Smooth muscle cell of the brain vasculature (primary cell): ENCODE measurements at places on chromosomes 16 and 17.

DNA sequence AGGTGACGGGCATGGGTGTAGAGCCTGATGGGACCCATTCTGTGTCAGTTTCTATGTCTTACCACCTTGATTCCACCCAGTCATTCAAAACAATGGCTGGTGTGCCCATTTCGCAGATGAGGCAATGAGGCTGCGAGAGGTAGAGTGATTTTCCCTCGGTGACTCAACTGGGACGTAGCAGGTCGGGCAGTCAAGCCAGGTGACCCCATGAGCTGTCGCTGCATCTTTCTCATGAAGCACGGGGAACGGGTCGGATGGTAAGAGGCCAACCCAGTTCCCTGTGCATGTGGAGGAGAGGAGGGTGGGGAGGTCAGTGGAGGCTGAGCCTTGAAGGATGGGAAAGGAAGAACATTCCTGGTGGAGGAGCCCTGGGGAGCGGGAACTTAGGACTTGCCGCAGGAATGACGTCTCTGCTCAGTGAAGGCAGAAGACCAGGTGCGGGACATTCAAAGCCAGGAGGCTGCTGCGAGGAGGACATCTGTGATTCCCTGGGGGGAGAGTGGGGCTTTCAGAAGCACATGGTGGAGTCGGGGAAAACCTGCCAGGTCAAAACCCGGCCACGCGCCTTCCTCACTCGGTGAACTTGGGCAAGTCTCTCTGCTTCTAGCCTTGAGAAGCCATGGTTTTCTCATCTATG is 1.1 kb downstream of the IL21R start:
- DNase-seq: no peak

DNA sequence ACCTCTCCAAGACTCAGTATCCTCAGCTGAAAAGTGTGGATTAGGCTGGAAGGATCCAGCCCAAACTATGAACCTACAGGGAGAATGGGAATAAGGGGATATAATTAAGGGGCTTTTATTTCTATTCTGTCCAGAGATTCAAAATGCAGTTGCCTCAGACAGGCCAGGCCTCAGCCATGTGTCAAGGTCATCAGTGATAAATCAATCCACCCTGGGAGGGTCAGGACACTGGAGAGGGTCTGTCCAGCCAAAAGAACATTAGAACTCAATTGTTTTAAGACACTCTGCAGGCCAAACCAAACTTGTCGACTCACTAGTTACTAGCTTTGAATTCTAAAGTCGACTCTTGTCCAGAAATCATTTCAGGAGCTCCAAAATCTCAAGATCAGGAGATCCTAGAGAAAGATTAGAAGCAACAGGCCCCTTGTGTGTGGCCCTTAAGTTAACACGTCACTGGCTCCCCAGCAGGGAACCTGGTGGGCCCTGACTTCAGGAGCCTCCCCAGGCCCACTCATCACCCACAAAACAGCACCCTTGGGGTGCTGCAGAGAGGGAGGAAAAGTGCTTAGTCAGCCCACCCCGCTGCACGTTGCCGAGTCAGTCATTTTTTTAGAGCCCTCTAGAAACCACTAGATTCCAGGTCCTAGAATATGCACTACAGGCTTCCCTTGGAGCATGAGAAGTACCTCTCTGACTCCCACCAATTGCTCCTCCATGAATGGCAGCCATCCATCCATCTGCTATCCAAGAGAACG is 156.8 kb downstream of the XYLT1 start:
- no peak for DNase-seq

DNA sequence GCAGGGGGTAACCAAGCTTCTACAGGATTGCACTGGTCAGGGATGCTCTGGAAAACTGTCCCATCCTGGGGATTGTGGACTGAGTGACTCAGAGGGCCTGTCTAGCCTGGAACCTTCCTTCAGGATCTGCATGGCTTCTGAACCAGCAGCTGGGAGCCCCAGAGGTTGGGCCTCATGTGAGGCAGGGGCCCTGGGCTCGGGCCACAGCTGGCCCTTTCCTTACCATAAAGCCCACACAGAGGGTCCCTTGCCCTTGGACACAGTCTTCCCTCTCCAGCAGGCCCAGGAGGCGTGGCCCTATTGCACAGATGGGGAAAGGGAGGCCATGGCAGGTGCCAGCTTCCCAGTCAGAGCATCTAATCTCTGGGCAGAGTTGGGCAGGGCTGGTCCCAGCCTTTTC is 30.5 kb downstream of the ADCY7 start:
- no peak for DNase-seq

DNA sequence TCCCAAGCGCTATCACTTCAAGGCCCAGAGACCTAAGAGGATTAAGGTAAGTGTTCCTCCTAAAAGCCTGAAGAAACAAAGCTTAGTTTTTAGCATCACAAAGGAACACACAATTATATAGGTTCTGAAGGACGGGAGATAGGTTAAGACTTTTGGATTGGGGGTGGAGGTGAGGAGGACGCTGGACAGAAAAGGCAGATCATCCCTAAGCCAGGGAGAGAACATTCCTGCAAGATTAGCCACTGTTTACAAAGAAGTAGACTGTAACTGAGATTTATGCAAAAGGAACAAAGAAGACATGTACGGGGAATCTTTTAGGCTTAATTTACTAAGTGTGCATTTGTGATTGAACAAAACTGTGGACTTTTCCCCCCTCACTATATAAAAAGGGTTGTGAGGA is 184.1 kb upstream of the IRX5 start:
- DNase-seq: no peak

- DNase-seq: no peak
These were observed 8.3 kb upstream of the KANSL1 start for GRCh38 chr17:46201491-46201890.

GRCh38 chr17:68522266-68522665 is 10.0 kb downstream of the PRKAR1A start:
- no peak for DNase-seq

GRCh38 chr17:78556812-78557211 is 20.4 kb downstream of the DNAH17 start:
- no peak for DNase-seq

DNA sequence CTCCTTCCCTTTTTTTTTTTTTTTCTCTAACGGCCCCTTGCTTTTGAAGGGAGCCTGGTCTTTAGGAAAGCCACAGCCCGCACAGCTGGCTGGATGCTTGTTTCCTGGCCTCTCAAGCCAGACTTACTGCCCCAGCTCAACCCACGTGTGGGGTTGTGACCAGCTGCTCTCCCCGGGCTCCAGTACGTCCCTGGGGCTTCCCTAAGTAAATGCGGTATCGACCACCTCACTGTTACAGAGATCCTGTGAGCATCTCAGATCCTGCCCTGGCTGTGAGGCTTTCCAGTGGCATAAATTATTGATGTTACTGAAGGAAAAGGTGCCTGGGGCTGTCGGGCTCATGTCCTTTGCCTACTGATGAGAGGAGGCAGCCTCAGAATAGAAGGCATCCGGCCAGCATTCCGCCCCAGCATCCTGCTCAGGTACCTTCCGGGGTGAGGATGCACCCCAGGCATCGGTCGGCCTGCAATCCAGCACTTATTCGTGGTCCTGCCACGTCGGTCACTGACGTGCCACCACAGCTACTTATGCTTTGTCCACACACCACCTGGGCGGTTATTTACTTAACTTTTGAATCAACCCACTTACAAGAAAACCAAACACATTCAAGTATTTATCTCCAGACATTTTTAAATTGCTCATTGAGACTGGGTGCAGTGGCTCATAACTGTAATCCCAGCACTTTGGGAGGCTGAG is 9.6 kb downstream of the GPRC5B start:
- no peak for DNase-seq

DNA sequence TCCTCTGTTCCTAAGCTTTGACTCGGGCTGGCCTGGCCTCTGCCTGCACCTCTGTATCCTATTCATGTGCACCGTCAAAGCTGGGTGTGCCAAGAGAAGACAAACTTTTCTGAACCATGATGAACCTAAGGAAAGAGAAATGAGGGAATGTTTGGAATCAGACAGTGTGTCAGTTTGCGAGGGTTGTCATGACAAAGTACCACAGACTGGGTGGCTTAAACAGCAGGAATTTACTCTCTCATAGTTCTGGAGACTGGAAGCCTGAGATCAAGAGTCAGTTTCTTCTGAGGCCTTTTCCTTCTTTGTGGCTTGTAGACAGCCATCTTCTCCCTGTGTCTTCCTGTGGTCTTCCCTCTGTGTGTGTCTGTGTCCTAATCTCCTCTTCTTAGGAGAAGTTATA is 129.0 kb downstream of the KATNIP start:
- DNase-seq: no peak

DNA sequence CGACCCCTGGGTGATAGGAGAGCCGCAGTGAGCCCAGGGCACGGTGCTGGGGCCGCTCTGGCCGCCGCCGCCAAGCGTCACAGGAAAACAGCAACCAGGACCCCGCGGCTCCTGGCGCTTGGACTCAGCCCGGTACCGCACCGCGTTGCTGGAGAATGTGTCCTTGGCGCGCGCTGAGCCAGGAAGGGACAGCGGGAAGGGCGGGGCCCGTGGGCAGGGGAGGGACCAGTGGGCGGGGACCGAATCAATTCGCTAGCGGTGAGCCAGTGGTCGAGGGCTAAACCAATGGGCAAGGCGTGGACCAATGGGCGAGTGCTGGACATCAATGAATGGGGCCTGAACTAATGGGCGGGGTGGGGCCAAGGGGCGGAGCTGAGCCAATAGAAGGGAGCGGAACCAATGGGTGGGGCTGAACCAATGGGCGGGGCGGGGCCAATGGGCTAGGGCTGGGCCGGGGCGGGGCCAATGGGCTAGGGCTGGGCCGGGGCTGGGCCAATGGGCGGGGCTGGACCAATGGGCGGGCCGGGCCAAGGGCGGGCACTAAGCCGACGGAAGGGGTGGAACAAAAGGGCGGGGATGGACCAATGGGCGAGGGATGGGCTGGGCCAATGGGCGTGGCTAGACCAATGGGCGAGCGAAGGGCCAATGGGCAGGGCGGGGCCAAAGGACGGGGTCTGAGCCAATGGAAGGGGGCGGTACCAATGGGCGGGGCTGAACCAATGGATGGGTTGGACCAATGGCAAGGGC is 6.3 kb upstream of the FLYWCH1 start:
- peak; percentile 98 for DNase-seq

DNA sequence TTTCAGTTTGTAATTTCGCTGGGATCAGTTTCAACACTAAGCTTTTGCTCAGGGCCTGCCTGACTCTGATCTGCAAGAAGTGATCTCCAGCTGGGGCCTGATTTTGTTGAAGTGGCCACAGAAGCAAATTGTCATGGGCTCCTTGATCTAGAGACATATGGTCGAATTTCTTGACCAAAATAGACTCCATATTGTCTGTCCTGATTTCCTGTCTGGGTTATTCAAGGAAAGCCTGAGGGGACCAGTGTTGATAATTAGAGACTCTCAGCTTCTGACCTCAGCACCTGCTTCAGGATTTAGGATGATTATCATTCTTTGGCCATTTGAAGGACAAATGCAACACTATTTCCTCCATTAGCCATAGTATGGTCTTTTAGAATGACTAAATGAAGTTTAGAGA is 48.9 kb upstream of the MSI2 start:
- DNase-seq: no peak

DNA sequence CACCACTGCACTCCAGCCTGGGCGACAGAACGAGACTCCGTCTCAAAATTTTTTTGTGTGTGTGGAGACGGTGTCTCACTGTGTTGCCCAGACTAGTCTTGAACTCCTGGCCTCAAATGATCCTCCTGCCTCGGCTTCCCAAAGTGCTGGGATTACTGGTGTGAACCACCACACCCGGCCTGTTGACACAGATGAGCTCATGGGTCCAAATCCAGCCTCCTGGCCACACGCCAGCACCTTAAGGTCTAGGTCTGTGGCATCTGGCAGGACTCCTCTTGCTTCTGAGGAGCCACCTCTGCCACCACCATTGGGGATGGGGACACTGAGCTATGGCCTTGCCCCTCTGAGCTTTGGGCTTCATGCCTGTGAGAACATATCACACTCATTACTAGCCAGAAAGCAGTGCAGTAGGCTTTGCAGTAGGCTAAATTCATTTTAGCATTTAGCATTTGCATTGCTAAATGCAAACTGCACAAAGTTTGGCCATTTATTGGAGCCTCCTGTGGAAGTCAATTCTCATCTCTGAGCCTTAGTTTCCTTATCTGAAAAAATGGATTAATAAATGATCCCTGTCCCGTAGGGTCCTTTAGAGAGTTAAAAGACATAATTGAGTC is 5.5 kb upstream of the CDIPT start:
- no peak for DNase-seq

DNA sequence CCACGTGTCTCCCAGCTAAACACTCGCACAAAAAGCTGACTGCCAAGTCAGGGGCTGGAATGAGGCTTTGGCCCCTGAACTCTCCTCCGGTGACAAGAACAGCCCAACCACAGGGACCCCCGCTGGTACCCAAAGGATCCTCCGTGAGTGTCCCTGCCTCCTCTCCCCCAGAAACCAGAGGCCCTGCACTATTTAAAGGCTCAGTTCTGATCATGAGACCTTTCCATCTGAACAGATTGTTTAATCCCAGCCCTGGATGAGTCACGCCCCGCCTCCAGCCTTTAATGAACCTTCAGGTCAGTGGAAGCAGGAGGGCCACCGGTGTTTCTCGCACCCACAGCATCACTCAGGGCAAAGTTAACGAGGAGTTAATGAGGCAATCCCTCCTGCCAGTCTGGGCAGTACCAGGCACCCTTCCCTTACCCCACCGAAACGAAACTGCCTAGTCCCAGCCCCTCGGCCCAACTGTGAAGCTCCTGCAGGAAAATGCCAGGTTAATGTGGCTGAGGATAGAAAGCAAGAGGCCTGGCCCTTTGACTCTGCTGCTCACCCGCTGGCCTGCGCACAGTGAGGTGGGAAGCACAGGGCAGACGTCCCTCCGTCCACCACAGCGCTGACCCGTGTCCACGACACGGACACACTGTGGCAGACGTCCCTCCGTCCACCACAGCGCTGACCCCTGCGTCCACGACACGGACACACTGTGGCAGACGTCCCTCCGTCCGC is 32.4 kb downstream of the TIMM22 start:
- DNase-seq: no peak
